ENCODE measurements at places on chromosomes 3 and 15.
A peak's percentile ranks its signal among the peaks of the same experiment; 100 is the strongest.

- DNase-seq: peak; percentile 37
Measured at GRCh38 chr15:69161079-69161877, 843 bp downstream of the GLCE start.

DNA sequence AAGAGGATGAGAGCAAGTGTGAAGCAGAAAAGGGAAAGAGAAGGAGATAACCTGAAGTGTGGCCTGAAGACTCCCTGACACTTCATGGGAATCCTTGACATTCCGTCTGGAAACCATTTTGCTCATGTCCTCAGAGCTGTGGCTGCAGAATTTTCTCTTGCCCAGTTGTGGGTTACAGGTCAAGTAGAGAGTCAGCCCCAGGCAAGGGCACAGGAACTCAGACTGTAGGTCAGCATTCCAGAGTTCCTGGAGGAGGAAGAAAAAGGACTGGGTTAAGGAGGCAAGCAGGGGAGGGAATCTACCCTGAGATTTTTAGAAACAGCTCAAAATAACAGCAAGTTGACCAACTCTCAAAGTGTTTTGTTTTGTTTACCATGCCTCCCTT, 4.1 kb upstream of the THSD4 start:
- no peak for DNase-seq

- no peak for DNase-seq
Measured at GRCh38 chr3:101171681-101172191, 148.6 kb downstream of the IMPG2 start.

DNA sequence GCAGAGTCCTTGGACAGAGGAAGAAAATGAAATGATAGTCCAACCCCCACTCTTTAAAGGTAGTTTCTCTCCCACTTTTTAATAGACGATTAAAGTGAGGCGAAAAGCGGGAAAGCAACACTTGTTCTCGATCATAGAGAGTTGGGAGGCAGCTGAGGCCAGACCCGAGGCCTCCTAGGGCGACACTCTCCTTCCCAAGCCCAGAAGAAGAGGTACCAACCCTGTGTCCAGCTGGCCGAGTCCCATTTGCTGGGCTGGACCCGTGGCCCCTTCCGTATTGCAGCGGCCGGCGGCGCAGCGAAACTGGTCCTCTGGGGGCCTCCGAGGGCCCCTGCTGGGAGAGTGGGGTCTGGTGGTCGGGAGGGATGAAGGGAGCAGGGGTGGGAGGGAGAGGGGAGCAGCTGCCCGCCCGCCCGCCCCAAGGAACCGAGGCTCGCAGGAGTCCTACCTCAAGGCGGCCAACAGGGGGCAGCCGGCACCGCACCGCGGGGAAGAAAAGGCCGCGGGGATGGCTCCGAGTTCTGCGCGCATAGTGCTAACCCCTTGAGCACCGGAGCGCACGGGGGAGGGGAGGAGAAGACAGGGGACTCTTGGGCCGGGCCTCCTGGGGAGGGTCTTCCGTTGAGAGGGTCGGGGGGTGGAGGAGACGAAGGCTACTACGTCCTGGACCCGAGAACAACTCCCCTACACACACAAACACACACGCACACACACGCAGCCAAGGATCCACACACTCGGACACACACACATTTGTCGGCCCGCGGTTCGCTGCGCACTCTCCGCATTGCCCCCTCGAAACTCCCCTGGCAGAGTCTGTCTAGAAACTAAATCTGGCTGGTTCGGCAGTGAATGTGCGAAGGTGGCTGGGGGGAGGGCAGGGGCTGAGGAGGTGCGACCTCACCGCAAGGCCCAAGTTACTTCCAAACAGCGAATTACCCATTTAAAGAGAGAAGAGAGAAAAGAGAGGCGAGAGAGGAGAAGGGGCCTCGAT, 2.0 kb downstream of the WNT5A start:
- DNase-seq: peak; percentile 86

GRCh38 chr3:197701841-197702240, 34.9 kb downstream of the RUBCN start:
- DNase-seq: no peak

GRCh38 chr15:100944986-100945385, 25.8 kb downstream of the LRRK1 start:
- no peak for DNase-seq

- no peak for DNase-seq
Measured at GRCh38 chr15:32905481-32905880, 187.7 kb downstream of the GREM1 start.

GRCh38 chr3:13189639-13190377, 116.6 kb upstream of the IQSEC1 start:
- DNase-seq: no peak

DNA sequence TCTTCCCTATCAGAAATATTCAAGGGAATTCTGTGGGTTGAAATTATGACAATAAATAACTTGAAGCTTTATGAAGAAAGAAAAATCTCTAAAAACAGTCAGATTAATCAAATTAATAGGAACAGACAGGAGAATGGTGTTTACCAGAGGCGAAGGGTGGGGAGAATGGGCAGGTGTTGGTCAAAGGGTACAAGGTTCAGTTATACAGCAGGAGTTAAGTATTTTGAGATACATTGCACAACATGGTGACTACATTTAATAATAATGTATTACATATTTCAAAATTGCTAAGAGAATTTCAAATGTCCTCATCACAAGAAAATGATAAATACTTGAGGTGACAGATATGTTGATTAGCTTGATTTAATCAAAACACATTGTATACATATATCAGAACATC, 18.6 kb downstream of the SPCS1 start:
- no peak for DNase-seq

DNA sequence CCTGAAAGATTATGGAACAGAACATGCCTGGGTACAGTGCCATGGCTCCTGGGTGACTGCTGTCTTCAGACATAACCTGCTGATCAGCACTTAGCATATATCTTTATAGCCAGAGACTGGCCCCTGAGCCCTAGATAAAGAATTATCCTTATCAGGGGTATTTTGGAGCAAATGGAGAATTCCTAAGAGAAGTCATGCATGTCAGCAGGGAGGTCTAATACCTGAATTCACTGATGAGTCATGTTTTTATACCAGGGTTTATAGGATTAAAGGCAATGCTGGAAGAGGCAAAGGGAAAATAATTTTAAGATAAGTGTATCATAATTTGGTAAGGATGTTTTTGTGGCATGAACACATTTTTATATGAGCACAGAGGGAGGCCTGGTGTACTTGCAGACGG, 159.8 kb downstream of the ADAMTSL3 start:
- DNase-seq: no peak

DNA sequence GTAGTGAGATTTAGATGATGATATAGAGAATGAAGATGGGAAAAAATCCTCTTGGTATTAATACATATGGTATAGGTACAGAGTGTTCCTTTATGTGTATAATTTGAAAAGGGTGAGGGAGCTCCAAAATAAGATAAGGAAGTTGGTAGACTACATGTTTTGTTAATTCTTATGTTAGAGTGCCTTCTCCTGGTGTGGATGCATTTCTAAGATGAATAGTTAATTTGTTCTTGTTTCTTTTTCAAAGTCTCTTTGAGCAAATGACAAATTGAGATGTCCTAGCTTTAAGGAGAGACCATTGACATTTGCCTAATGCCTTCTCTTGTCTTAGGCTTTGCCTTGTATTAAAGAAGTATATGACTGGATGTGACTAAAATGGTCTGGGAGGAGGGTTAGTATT, 34.1 kb downstream of the AKAP13 start:
- no peak for DNase-seq

Data from iPS-NIHi11 (cell line).